NCI-H2029 (cell line): ENCODE measurements at places on chromosomes 6 and 20.

DNA sequence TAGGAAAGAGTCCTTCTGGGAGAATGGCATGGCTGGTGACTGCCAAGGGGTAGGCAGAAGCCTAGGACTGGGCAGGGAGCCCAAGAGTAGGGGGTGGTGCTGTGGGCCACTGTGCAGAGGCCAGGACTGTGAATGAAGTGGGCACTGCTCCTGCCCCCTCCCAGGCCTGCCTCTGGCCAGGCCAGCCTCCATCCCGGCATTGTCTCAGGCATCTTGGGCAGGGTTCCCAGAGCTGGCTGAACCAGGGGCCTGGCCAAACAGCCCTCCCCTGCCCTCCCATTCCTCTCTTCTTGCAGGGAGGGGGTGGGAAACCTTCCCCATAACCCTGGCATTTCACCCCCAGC lies 81.6 kb downstream of the MRPL14 start:
- no peak for DNase-seq

DNA sequence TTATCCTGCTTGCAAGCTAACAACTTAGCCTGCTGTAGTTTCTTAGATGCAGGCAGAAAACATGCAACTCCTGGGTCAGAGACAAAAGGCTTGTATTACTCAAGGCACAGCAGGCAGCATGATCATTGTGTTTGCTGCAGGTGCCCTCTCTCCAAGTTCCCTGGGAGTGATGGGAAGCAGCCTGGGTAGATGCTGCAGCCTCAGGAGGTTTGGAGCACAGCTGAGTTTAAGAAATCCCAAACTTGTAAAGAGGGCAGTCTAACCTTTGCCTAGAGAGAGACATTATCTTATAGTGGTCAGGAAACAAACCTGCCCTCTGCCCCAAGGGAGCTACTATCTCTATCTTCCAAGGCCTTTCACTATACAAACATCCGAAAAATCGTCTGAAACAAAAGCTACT lies 61.1 kb downstream of the PFDN4 start:
- DNase-seq: no peak

- no peak for DNase-seq
Observed at GRCh38 chr6:158039571-158040050, 57.9 kb downstream of the SYNJ2 start.

DNA sequence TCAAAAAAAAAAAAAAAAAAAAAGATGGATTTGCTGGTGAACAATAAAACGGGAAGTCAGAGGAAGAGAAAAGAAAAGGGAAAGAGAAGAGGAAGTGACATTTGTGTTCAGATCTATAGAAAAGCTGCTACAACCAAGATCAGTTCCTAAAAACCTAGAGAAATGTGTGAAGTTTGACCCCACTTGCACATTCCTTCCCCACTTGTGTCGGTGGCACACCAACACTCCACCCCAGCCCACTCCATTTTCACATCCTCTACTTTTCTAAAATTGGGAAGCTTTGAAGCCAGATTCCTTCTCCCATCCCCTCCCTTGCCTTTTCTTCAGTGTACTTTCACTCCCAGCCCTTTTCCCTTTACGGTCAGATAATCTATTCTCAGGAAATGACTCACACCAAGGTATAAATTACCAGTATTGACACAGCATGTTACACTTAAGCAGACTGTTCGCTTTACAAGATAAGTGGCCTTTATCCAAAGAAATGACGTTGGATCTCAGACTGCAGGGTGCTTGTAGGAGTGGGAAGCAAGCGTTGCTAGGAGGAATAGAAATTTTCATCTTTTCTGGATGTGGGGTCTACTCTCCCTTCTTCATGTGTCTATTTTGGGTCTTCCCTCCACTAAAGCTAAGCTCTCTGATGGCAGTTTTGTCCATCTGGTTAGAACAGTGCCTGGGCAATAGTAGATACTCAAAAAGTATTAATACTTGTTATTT lies 92.5 kb upstream of the ADGRF1 start:
- peak; percentile 87 for DNase-seq

GRCh38 chr6:43570876-43571441 lies 4.9 kb downstream of the XPO5 start:
- no peak for DNase-seq

- no peak for DNase-seq
Observed at GRCh38 chr6:21110684-21111083, 482.9 kb upstream of the SOX4 start.

DNA sequence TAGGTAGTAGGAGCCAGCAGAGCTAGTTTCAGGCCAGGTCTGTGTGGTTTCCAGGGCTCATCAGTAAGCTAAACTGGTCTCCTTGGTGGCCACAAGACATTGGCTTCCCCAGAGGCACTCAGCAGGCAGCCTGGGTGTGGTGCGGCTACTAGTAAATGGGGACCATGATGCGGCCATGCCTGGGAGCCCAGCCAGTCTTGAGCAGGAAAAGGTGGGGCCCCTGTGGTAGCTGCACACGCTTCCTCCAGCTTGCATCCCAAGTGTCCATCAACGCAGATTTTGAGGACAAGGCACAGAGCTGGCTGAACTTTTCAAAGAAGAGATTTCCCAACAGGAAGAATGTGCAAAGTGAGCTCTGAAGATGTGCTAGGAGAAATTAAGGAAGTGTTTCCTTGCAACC lies 107.4 kb upstream of the NAA20 start:
- no peak for DNase-seq

DNA sequence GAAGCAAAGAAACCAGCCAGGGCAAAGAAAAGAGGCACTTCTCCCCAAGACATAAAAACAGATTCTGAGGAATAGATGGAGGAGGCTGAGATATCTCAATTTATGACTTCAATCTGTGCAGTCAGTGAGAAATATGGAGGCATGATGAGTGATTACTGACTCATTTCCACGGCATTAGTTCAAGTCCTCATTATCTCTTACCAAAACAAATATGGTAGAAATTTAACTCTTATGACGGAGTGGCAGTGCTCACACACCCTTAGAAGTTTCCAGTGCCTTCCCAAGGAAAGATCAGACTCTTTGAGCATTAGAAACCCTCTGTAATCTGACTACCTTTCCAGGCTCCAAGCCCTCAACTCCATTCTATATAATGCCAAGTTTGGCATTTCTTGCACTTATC lies 364.1 kb downstream of the ARHGAP18 start:
- DNase-seq: no peak

GRCh38 chr20:34675561-34675960 lies 1.3 kb downstream of the PIGU start:
- no peak for DNase-seq

GRCh38 chr20:25439328-25439727 lies 31.9 kb downstream of the GINS1 start:
- DNase-seq: no peak

GRCh38 chr6:2754393-2754792 lies 3.7 kb upstream of the MYLK4 start:
- DNase-seq: no peak

- no peak for DNase-seq
Observed at GRCh38 chr20:16128538-16129106, 444.6 kb downstream of the KIF16B start.

DNA sequence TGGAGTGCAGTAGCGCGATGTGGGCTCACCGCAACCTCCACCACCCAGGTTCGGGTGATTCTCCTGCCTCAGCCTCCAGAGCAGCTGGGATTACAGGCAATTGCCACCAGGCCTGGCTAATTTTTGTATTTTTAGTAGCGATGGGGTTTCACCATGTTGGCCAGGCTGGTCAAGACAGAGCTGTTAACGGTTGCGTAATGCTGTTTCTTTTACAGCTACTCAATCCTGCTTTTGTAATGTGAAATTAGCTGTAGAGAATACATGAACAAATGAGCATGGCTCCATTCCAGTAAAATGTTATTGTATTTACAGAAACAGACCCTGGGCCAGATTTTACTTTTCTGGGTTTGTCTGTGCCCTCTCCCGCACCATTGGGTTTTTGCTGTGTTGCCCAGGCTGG lies 1.9 kb downstream of the PNLDC1 start:
- DNase-seq: peak; percentile 3

DNA sequence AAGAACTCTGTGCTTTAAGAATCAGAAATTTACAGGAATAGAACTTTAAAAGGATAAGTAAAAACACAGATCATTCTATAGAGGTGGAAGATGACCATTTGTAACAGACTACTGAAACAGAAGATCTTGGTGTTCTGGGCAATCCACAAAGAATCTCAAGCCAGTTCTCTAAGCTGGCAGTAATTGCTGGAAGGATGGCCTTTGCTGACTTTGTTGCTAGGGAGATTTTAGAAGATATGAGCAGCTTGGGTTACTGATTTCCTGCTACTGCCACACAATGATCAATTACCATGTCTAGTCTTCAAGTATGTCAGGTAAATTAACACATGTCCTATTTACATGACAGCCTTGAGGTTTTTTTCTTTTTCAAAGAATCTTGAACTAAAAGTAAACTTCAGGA lies 31.1 kb downstream of the SNAP91 start:
- DNase-seq: no peak
